ENCODE measurements at places on chromosomes 16 and 17.

- DNase-seq: no peak
Measured at GRCh38 chr16:5450409-5451104, 353.0 kb upstream of the EEF2KMT start.

DNA sequence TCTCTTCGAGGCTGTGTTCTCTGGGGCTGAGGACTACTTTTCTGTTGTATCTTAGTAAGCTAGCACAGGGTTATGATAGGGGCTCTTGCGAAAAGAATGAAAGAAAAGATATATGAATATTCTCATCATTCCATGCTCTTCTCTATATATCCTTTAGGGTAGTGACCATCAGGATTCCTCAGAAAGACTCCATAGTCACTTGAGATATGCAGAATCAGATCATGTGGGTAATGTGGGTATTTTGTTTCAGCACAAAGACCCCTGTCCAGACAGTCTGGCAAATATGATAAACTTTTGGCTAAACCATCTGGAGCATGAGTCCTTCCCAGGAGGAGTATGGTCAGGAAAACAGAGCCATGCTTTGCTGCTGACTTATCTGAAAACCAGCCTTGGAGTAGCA, 21.5 kb downstream of the CRYM start:
- DNase-seq: no peak

DNA sequence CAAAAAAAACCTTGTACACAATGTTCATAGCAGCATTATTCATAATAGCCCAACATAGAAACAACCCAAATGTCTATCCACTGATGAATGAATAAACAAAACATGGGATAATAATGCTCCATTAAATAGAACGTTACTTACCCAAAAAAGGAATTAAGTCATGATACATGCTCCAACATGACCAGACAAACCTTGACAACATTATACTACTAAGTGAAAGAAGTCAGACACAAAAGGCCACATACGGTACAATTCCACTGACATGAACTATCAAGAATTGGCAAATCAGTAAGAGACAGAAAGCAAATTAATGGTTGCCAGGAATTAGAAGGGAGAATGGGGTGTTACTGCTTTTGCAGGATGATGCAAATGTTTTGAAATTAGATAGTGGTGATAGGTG, 193.8 kb upstream of the SHISA6 start:
- no peak for DNase-seq

DNA sequence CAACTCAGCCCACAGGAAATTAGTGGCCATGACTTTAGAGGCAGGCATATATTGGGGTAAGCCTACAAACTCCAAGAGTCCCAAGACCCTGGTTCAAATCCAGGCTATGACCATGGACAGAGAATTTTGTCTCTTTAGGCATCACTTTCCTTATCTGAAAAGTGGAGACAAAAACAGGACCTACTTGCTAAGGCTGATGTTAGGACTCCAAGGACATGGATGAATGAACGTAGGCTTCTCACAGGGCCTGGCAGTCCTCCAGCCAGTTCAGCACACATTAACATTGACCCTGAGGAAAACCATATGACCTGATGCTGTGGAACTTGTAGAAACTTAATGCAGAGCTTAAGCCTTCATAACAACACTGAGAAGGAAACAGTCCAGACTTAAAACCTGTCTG, 1.4 kb downstream of the FKBP10 start:
- DNase-seq: peak; percentile 89

- no peak for DNase-seq
Measured at GRCh38 chr17:72996791-72997190, 95.7 kb downstream of the SLC39A11 start.

DNA sequence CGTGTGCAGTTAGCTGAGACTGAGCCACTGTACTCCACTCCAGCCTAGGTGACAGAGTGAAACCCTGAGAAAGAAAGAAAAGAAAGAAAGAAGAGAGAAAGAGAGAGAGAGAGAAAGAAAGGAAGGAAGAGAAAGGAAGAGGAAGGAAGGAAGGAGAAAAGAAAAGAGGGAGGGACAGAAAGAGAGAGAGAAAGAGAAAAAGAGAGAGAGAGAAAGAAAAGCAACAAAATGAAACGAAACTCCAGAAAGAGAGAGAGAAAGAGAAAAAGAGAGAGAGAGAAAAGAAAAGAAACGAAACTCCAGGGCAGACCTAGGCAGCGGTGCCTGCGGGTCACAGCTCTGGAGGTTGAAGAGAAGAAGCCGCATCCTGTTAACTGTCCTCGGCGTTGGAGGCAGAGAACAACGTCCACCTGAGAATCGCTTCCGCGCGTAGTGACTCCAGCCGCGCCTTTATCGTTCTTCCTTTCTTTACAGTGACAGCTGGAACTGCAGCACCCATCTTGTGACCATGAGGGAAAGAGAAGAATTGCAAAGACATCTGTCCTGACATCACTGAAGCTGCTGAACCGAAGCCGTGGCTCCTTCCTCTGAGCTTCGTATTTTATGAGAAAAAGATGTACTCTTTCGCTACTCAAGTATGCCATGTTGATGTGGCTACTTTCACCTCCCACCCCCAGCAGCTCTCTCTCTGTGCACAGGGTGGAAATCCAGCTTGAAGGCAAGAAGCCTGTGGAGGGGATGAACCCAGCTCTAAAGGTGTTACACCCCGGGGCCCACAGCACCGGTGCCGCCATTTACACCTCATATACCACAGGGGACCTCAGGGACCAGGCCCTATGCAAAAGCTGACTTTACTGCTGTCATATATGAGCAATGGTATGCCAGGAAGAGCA, 56.9 kb upstream of the DOC2B start:
- no peak for DNase-seq

DNA sequence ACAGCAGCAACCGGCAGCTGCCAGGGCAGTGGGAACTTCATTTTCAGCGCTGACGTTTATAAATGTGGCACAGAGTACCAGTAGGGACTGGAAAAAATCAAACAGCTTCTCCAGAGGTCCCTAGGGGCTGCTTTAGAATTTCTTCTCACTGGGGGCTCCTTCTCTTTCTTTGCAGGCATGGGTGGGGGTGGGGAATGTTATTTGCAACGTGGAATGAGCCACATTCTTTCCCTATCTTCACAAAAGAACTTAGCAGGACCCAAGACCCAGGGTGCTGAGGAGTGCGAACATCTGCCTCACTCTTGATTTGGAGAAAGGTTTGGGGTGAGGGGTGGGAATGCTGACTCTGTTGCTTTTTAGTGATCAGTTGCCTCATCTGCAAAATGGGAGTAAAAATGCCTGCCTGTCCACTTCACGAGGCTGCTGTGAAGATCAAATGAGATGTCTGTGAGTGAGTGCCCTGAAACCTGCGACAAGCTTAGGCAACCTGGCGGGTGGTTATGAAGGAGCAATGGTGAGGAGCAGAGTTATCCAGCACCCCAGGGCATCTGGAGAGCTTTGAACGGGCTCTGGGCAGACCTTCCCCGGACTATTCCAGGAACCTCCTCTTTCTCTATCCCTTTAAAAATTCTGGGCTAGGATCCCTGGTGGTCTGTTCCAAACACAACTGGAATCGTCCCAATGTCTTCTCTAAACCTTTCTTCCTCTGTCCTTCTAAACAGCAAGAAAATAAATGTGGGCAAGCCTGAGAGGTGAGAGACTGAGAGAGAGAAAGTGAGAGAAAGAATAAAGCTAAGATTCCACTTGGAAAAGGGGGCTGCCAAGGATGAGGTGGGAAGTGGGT, 10.7 kb upstream of the PIPOX start:
- no peak for DNase-seq

DNA sequence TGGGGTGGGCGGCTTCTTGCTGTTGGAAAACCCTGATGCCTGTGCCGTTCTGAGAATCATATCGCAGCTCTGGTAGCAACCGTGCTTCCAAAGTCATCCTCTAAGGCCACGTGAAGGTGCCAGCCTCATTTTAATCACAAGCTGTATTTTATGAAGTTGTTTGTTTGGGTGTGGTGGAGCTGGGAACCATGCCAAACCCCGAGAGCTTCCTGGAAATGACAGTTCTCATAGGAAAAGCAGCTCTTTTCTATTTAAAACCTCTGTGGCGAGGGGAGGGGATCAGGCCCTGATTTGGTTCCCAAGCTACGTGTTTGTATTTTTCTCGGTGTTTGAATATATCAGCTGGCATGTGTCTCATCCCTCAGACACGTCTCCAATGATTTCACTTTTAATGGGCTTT, 21.7 kb downstream of the KNOP1 start:
- peak; percentile 92 for DNase-seq

GRCh38 chr17:81438007-81438659, 42.9 kb downstream of the BAHCC1 start:
- no peak for DNase-seq

- peak; percentile 99 for DNase-seq
Measured at GRCh38 chr17:59846394-59847165, 46.2 kb downstream of the TUBD1 start.
